LHCN-M2 (cell line): ENCODE measurements at places on chromosomes 7 and 10. TPM values are rescaled to one million over a fixed set of nuclear protein-coding genes. Genes with fewer than 3 reads are reported as not detected.

The SFTPA1 gene
- total RNA-seq, result not detected in 2 replicates

The RAMP3 gene
- total RNA-seq, result not detected in 2 replicates

DNA sequence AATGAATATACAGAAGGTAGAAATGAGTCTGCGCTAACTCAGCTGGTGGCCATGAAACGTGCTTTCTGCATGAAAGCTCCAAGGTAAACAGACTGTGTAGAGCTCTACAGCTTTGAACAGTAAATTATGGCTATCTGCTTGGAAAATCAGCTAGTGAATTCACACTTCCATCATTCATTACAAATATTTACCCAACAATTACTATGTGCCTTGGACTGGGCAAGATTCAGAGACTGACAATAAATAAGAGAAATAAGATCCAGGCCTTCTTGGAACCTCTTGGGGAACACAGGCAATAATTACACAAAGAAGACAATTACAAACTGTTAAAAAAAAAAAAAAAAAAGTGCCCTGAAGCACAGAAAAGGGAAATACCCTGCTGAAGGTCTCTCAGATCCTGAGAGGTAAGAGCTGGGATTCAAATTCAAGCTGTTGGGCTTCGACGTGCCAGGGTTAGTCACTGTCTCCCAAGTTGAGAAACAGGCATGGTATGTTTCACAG, 15.8 kb downstream of the TSPAN12 start:
- no peak for DNase-seq

DNA sequence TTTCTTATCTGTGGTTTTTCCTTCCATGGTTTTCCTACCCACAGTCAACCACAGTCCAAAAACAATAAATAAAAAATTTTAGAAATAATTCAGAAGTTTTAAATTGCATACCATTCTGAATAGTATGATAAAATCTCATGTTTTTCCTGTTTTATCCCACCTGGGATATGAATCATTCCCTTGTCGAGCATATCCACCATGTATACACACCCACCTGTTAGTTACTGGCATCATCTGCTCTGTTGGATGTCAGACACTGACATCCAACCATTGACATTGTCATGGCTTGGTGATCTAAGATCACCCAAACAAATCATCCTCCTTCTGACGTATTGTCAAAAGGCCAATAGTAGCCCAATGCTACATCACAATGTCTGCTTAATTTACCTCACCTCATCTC, 749.8 kb downstream of the TNS3 start:
- peak; percentile 27 for DNase-seq

DNA sequence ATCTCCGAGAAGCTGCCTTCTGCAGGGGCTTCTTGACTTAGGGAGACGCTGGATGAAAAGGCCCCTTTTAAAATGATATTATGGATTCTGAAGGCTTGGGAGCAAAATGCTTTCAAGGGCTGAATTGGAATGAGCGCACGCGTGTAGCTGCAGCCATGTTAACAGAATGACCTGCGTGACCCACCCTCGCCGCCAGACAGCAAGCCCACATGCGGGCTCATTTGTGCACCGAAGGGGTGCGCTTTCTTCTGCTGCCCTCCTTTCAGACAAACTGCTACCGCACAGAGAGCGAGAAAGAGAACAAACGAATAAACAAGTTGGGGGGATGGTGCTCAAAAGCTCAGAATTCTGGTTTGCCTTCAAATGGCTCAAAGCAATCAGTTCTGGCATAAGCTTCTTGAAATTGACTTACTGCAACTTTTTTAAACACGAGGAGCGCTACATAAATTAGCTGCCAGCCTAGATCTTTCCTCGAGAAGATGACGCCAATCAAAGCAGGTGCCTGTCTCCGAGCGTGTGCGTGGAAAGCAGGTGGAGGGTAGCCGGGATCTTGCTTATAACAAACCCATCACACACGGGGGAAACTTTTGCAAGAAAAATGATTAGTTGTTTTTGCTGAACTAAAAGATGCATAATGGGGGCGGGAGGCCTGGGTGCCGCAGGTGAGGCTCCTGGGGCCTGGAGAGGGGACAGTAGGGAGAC, 268.4 kb downstream of the MAD1L1 start:
- no peak for DNase-seq

GRCh38 chr10:29543715-29544114, 91.1 kb downstream of the SVIL start:
- no peak for DNase-seq

DNA sequence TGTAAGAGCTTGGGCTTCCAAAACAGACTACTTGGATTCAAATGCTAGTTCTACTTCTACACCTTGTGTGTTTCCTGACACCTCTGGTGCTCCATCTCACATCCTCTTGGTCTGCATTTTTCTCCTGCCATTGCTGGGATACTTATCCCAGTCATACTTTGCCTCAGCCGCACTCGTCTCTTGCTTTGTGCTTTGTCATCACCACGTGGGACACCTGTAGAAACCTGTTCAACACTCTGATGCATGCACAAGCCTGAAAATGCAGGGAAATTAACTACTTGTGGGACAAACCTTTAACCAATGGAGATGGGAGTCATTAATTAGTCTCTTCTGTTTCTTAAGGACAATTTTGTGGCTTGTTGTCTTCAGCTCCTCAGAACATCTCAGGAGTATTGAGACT, 94.2 kb upstream of the PHYHIPL start:
- no peak for DNase-seq

DNA sequence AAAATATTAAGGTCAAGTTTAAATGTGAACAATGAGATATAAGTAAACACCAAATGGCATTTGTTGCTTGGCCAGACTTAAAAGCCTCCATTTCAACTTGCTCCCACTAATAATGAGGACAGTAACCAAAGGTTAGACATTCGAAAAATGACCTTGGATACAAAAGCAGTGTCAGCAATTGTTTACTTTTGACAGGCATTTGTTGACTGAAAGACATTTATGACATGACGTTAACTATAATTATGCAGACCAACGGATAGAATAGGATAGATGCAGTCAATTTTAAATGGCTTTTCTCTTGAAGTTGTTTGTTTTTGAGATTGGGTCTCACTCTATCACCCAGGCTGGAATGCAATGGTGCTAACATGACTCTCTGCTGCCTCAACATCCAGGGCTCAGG, 6.3 kb upstream of the WNT16 start:
- DNase-seq, result no peak

- DNase-seq, result peak; percentile 80
These were observed 31.1 kb upstream of the RHEB start for GRCh38 chr7:151550656-151551286.

GRCh38 chr10:133042061-133042460, 45.7 kb upstream of the ADGRA1 start:
- DNase-seq, result no peak

The NODAL gene
- not detected in 2 replicates for total RNA-seq

The PNLIPRP3 gene
- total RNA-seq, result 0.06 TPM in 1 of 2 replicates, not detected in the other

DNA sequence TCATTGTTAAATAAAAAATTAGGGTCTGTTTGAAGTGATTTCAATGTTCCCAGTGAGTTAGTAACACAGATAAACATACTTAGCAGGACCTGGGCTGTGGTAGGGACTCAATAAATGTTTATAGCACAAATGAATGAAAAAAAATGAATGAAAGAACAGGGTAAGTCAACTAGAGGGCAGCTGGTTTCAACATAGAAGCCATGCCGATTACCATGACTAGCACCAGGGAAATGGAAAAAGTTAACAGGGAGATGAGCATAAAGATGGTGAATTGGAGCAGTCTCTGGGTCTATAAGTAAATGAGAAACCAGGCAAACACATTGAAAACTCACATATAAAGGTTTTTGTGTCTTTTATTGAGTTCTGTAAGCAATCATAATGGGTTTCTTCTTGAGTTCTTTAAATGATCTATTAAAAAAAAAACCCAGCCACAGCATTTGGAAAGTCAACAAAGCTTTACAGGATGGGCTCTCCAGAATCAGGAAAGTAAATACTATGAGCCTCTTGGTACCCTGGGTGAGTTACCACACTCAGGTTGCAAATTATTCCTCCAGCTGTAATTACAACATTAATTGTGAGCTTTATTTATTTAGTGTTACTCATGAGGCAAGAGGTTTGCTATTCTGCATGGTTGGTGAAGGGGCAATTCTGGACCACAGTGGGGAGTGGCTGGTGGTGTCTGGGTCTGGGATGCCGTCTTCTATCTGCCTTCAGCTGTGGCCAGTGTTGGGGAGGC, 46.1 kb upstream of the MTPN start:
- no peak for DNase-seq

GRCh38 chr10:68165643-68166042, 56.4 kb downstream of the MYPN start:
- no peak for DNase-seq

DNA sequence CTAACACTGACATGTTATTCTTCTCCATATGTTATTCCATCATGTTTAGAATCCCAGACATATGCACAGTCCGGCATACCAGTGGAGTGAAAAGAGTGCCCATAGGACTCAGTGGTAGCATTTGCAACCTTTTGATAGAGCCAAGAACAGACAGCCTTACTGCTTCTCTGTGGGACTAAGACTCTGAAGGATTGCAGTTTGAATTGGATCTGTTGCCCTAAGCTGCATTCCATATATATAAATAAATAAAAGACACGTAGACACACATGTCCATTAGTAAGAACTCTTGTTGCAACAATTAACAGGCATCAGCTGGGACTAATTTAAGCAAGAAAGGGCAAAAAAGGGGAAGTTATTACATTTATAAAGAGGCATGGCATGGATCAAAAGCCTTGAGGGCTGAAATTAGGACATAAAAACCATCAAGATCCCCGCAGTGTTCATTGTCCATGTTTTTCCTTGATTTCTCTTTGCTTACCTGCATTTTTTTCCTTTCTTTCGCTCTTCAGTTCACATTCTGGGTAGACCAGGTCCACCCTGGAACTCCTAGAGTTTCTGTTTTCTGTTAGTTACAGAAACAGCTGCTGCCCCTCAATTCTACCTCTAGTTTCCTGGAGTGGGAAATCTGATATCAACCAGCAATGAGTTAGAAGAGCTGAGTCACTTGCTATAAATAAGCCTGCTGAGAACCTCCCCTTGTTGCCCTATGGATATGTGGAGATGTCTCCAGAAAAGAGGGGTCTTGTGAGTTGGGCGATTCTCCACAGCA, 132.4 kb downstream of the SORCS1 start:
- no peak for DNase-seq

GRCh38 chr7:133664528-133664927, 411.6 kb downstream of the EXOC4 start:
- no peak for DNase-seq

GRCh38 chr7:4882169-4883032, 1.1 kb downstream of the RADIL start:
- peak; percentile 65 for DNase-seq

The C10orf62 gene
- total RNA-seq, result 0.11 TPM in 1 of 2 replicates, not detected in the other

DNA sequence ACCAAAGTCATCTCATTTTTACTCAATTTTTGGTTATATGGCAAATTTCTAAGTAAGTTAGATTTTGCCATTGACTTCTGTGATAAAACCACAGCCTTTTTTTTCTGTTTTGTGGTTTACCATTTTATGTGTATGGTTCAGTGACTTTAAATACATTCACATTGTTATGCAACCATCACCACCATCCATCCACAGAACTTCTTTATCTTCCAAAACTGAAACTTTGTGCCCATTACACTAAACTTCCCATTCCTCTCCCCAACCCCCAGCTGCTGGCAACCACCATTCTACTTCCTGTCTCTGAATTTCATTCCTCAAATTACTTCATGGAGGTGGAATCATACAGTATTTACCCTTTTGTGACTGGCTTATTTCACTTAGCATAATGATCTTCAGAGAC, 280.4 kb upstream of the TCERG1L start:
- DNase-seq, result no peak

- no peak for DNase-seq
These were observed 25.3 kb upstream of the GALNT11 start for GRCh38 chr7:152000191-152000590.

The KCNH2 gene
- 0.11 TPM in 1 of 2 replicates, not detected in the other for total RNA-seq

GRCh38 chr10:114626841-114627240, 31.2 kb downstream of the ABLIM1 start:
- DNase-seq, result no peak

- no peak for DNase-seq
These were observed 153.6 kb downstream of the CELF2 start for GRCh38 chr10:11170993-11171851.

The CASP2 gene
- 20.8 and 21.5 TPM in 2 replicates for total RNA-seq

DNA sequence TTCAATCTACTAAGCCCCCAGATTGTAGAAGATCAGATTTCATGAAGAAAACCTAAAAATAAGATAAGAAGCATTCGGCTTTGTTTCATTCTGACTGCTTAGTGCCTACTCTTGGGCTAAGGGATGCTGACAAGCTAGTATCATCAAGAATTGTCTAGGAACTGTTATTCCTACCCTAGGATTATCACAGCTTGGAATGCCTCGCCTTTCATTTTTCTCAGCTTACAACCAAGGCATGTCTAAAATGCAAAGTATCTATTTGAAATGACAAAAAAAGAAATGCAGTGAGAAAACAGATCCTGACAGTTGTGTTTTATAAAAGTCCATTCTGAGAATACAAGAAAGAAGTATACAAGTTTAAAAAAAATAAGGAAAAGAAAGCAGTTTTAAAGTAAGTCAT, 441.0 kb downstream of the KCNMA1 start:
- DNase-seq, result no peak

DNA sequence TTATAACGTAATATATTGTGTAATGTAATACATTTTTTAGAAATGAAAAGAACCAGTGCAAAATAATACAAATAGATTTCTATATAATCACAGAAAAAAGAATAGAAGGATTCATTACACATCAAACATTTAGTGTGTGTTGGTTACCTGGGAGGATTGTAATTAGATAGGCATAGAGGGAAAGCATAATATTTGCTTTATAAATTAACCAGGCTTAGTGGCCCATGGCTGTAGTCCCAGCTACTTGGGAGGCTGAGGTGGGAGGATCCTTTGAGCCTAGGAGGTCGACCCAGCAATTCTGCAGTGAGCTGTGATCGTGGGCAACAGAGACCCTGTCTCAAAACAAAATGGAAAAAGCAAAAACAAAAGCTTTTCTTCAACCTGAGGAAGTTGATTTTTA, 5.0 kb upstream of the CNOT4 start:
- no peak for DNase-seq

The IGFBP3 gene
- 14.0 and 31.9 TPM in 2 replicates for total RNA-seq

DNA sequence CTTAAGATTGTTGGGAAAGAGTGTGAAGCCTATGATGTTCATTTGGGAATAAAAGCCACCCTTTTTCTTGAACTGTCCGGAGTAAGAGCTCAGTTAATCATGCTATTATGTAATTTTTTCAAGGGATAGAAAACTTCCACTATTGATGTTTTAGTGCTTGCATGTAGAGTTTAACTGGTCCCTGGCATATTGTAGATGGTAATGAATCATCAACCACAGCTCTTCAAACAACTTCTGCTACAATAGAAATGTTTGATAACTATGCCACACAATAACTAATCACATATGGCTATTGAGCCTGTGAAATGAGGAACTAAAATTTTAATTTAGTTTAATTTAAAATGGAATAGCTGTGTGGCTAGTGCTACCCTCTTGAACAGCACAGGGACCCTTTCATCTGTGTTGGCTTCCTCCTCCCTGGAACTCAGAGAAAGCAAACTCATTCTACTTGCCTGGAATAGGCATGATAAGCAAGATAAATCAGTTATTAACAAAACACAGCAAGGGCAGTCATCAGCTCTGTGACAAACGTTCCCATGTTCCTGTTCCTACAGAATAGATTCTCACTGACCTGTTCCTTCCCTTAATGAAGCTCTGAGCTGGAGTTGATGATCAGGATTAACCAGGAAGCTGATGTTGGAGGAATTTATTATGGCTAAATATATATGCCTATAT, 4.9 kb upstream of the SRI start:
- DNase-seq, result peak; percentile 70

- no peak for DNase-seq
These were observed 197.3 kb upstream of the PODXL start for GRCh38 chr7:131753620-131754222.
